ENCODE measurements at places on chromosomes 5 and 9. TPM values are rescaled to one million over a fixed set of nuclear protein-coding genes. Genes with fewer than 3 reads are reported as not detected.

- no peaks in the 10 kb centered on the region for H3K36me3 ChIP-seq
- no peak overlapping the region for H3K27ac ChIP-seq
- 0 out of 2 replicates have a peak, but pooled peaks cover 22% of the 10 kb centered on the region for H3K27me3 ChIP-seq
- DNase-seq, result peak; percentile 18
Observed at GRCh38 chr9:109604131-109604530, 106.0 kb upstream of the PTPN3 start.

DNA sequence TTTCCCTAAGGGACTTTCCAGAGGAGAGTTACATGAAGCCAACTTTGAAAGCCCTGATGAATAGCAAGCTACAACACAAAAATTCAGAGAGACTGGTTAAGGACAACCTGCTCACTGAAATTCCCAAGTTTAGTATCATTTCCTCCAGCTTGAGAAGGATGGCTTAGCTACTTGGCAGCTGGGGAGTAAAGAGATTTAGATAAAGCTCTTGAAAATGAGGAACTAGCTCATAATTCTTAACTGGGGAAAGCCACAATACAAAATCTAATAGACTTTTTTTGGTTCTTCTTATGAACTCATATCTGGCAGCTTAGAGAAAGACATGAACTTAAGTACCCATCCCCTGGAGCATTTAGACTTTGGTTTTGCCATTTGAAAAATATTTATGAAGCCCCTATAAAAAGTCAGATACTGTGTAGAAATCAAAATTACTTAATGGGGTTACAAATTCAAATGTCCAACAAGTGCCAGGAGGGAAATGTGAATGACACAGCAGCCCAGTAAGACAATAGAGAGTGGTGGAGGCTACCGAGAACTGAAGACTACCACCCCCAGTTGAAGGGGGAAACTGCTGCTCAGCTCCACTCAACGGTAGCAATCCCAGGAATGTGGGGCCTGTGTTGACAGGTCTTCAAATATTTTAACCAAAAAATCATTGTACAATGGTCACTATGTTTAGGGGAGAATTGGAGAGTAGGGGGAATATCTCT, 79.4 kb upstream of the ADRB2 start:
- H3K27me3 ChIP-seq, result 0 out of 2 replicates have a peak, but pooled peaks cover 11% of the 10 kb centered on the region
- no peak overlapping the region for H3K27ac ChIP-seq
- no peak for DNase-seq
- no peaks in the 10 kb centered on the region for H3K4me1 ChIP-seq
- no peaks in the 10 kb centered on the region for H3K36me3 ChIP-seq
- H3K4me3 ChIP-seq, result no peak overlapping the region

- H3K27ac ChIP-seq, result no peak overlapping the region
- no peak overlapping the region for H3K4me3 ChIP-seq
- H3K27me3 ChIP-seq, result no peaks in the 10 kb centered on the region
Observed at GRCh38 chr5:143004361-143005145, 234.4 kb downstream of the ARHGAP26 start.

- no peak overlapping the region for H3K4me3 ChIP-seq
- peaks cover 16% of the 10 kb centered on the region for H3K4me1 ChIP-seq
- H3K27ac ChIP-seq, result no peak overlapping the region
- H3K27me3 ChIP-seq, result no peaks in the 10 kb centered on the region
Observed at GRCh38 chr5:143226872-143227271, 176.6 kb downstream of the NR3C1 start.

DNA sequence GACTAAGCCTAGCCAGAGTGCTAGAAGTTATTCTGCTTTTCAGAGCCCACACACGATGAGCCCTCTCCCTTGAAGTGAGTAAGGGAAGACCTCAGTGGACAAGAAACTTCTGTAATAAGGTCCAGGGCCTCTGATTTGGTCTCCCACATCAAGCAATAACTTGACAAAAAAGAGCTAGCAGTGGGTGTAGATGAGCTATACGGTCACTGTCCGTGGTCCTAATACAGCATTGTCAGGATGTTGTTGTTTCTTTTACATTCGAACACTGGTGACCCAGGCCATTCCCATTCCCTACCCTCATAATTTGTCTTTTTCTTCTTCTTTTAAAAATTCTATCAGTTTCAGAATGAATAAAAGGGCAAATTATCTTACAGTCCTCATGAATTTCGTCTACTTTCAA, 5.2 kb downstream of the PCSK1 start:
- DNase-seq, result peak; percentile 34
- H3K36me3 ChIP-seq, result no peaks in the 10 kb centered on the region
- no peak overlapping the region for H3K4me3 ChIP-seq
- peaks cover 19% of the 10 kb centered on the region for H3K4me1 ChIP-seq
- peaks cover 12% of the 10 kb centered on the region for H3K27me3 ChIP-seq

GRCh38 chr5:102700916-102701315, 54.2 kb upstream of the PAM start:
- no peaks in the 10 kb centered on the region for H3K36me3 ChIP-seq
- no peak for DNase-seq
- no peaks in the 10 kb centered on the region for H3K4me1 ChIP-seq
- H3K4me3 ChIP-seq, result no peak overlapping the region
- no peaks in the 10 kb centered on the region for H3K27me3 ChIP-seq

DNA sequence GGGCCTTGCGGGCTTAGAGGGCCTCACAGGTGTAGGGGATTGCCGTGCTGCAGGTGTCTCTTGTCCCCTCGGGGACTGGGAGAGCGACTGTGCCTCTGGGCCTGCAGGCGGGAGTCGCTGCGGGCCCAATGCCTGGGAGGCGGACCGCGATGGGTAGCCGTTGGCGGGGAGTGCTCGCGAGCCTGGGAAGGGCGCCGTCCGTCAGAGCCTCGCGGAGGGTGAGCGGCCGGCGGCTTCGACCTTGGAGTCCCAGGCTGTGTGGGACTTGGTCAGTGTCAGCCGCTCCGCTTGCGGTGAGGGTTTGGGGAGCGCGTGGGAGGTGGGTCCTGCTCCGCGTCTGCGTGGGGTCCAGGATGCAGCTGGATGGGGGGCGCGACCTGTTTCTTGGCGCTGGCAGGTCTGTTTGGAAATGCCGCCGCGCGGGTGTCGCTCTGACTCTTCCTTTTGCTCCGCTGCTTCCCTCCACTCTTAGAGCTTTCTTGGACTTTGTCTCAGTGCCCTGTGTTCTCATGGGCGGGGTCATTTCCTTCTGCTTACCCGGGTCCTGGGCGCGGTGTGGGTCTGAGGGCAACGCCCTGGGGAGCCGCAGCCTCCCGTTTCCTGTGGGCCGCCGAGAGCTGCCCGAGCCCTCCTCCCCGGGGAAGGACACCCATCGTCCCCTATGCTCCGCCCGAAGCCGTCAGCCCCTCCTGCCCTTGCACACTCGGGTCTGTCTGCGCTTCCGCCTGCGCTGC, 88.9 kb upstream of the CACNA1B start:
- peaks cover 29% of the 10 kb centered on the region for H3K36me3 ChIP-seq
- H3K4me1 ChIP-seq, result 0 out of 2 replicates have a peak, but pooled peaks cover 6% of the 10 kb centered on the region
- DNase-seq, result no peak
- no peak overlapping the region for H3K27ac ChIP-seq
- H3K4me3 ChIP-seq, result no peak overlapping the region

DNA sequence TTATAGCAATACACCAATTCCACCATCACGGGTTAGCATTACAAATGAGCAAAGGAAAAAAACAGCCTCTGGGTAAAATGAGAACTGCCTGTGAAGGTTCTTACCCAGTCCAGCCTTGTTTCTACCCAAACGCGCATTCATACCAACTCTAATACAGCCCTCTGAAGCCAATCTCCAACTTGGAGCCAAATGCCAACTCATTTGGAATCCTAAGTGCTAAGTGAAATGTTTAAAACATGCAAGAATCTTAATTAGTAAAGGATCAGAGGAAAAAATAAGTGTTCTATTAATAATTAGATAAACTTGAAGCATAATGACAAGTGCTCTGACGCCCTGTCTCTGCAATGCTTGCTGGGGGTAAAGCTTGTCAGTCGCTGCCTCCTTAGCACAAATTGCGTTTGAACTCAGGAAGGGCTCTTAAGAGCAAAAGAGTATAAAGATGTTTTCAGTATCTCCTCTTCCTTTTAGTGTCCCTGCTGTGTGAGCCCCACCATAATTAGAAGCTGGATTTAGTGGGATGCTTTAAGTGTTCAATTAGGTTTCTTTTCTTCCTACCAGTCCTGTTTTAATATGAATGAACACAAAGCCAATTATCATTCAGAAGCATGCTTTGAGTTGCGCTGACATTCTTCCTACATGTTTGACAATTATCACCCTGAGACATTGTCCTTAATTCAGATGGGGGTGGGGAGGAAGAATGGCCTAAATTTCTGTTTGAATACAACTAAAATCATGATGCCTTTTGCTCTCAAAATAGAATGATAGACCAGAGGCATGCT, 537.6 kb downstream of the DTWD2 start:
- H3K36me3 ChIP-seq, result no peaks in the 10 kb centered on the region
- H3K4me1 ChIP-seq, result no peaks in the 10 kb centered on the region
- no peaks in the 10 kb centered on the region for H3K27me3 ChIP-seq
- DNase-seq, result no peak

- DNase-seq, result no peak
- H3K4me3 ChIP-seq, result no peak overlapping the region
- H3K36me3 ChIP-seq, result no peaks in the 10 kb centered on the region
- no peaks in the 10 kb centered on the region for H3K4me1 ChIP-seq
- no peaks in the 10 kb centered on the region for H3K27me3 ChIP-seq
- no peak overlapping the region for H3K27ac ChIP-seq
Observed at GRCh38 chr5:81171769-81172168, 61.4 kb upstream of the CKMT2 start.

GRCh38 chr9:20312732-20313131, 309.6 kb downstream of the MLLT3 start:
- H3K4me1 ChIP-seq, result peaks cover 12% of the 10 kb centered on the region
- H3K36me3 ChIP-seq, result no peaks in the 10 kb centered on the region
- no peak overlapping the region for H3K4me3 ChIP-seq
- peak; percentile 55 for DNase-seq
- H3K27ac ChIP-seq, result no peak overlapping the region

- H3K27me3 ChIP-seq, result no peaks in the 10 kb centered on the region
- no peak overlapping the region for H3K4me3 ChIP-seq
- no peak for DNase-seq
- H3K27ac ChIP-seq, result no peak overlapping the region
- no peaks in the 10 kb centered on the region for H3K36me3 ChIP-seq
Observed at GRCh38 chr5:17860660-17861315, 226.5 kb downstream of the TAF11L14 start.

- H3K4me3 ChIP-seq, result no peak overlapping the region
- no peaks in the 10 kb centered on the region for H3K4me1 ChIP-seq
- DNase-seq, result no peak
- H3K36me3 ChIP-seq, result no peaks in the 10 kb centered on the region
Observed at GRCh38 chr9:101639785-101640665, 45.3 kb upstream of the PPP3R2 start.

- no peak overlapping the region for H3K4me3 ChIP-seq
- no peak for DNase-seq
- H3K27ac ChIP-seq, result no peak overlapping the region
- H3K4me1 ChIP-seq, result no peaks in the 10 kb centered on the region
- H3K27me3 ChIP-seq, result no peaks in the 10 kb centered on the region
Observed at GRCh38 chr9:89822996-89823395, 218.2 kb downstream of the GADD45G start.

Gene IL33
- total RNA-seq, result 4.7 TPM

Gene CNTNAP3B
- total RNA-seq, result not detected

Gene ZNF367
- total RNA-seq, result 9.3 TPM

Gene TMEM174
- not detected for total RNA-seq

Gene RANBP3L
- total RNA-seq, result not detected

Gene OR1Q1
- total RNA-seq, result not detected

Gene STOML2
- 124 TPM for total RNA-seq

Gene SLC45A2
- not detected for total RNA-seq

Gene IL3
- not detected for total RNA-seq

Gene GCNT4
- 2.8 TPM for total RNA-seq

Gene FYB1
- under 0.01 TPM for total RNA-seq

Gene PCDHB8
- 2.9 TPM for total RNA-seq
